Stomach (tissue), 19 donors: ENCODE measurements at places on chromosomes 5 and 9. TPM values are rescaled to one million over a fixed set of nuclear protein-coding genes. Genes with fewer than 3 reads are reported as not detected.
A peak's percentile ranks its signal among the peaks of the same experiment; 100 is the strongest.

- no peak for DNase-seq
- no peaks in the 10 kb centered on the region for H3K4me1 ChIP-seq
- no peaks in the 10 kb centered on the region for H3K36me3 ChIP-seq
Observed at GRCh38 chr5:167623354-167623753, 668.1 kb upstream of the WWC1 start.

GRCh38 chr5:124104821-124105220 is 592.8 kb downstream of the CSNK1G3 start:
- no peak overlapping the region for H3K27ac ChIP-seq
- H3K36me3 ChIP-seq, result no peaks in the 10 kb centered on the region
- no peak overlapping the region for H3K4me3 ChIP-seq
- H3K4me1 ChIP-seq, result no peaks in the 10 kb centered on the region
- no peaks in the 10 kb centered on the region for H3K27me3 ChIP-seq
- no peak for DNase-seq

The PRR16 gene
- 2.2 TPM for total RNA-seq

The IFNA13 gene
- not detected for total RNA-seq

GRCh38 chr5:9335754-9336495 is 209.9 kb downstream of the SEMA5A start:
- DNase-seq, result no peak
- H3K4me3 ChIP-seq, result no peak overlapping the region
- no peaks in the 10 kb centered on the region for H3K36me3 ChIP-seq
- H3K4me1 ChIP-seq, result no peaks in the 10 kb centered on the region
- H3K27me3 ChIP-seq, result no peaks in the 10 kb centered on the region

The BSPRY gene
- total RNA-seq, result 2.2 TPM

DNA sequence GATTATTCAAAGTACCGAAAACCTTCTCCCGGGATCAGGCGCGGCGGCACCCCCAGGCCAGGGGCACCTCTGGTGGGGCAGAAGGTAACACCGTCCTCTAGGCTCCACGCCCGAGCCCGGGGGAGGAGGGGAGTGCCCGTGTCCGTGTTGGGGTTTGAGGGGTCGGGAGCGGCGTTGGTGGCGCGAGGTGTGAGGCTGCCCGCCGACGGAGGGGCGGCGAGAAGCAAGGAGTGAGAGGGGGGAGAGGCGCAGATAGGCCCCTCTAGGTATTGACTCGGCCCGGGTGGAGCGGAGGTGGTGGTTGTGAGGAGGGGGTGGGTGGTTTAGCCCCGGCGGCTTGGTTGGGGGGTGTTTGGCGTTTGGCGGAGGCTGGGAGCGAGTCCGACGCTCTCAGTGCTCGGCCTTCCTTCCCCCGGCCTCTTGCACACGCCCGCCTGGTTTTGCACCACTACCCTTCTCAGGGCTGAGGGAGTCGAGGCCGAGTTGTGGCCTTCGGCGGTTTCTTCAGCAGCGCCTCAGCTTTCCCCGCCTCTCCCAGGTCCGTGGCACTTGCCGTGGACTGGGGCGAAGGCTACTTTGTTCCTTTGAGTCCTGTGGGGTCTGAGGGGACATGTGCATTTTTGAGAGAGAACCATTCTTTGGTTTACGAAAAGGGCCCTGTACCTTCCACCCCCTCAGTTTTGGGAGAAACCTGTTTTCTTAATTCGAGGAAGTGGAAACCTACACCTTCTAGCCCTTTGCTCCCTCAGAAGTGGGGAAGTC is 450 bp downstream of the GPBP1 start:
- H3K36me3 ChIP-seq, result no peaks in the 10 kb centered on the region
- peak overlapping the region; percentile 80 for H3K4me3 ChIP-seq
- DNase-seq, result peak; percentile 41
- no peaks in the 10 kb centered on the region for H3K27me3 ChIP-seq
- peak overlapping the region; percentile 97 for H3K27ac ChIP-seq

The NAIF1 gene
- 40.3 TPM for total RNA-seq

The CCNJL gene
- 1.4 TPM for total RNA-seq

The TMEM141 gene
- 152 TPM for total RNA-seq

The ACTBL2 gene
- total RNA-seq, result not detected

DNA sequence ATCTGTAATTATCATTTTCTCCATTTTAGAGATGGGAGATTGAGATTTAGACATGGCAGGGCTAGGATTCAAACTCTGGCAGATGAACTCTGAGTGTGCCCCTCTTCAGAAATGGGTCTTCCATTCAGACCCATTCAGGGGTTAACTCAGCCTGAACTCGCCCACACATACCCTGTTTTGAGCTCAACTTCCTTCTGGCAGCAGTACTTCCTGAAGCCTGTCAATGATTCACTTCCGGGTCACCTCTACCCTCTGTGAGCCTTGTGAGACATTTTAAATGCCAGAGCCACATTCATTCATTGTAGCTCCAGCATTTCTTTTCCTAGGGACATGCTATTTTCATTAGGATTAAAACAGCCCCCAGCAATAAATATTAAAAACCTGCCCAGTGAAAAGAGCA is 209.3 kb upstream of the SLC24A2 start:
- no peak overlapping the region for H3K4me3 ChIP-seq
- no peaks in the 10 kb centered on the region for H3K36me3 ChIP-seq
- H3K27ac ChIP-seq, result no peak overlapping the region
- DNase-seq, result no peak
- H3K27me3 ChIP-seq, result no peaks in the 10 kb centered on the region

GRCh38 chr5:113632996-113633395 is 119.5 kb downstream of the YTHDC2 start:
- no peaks in the 10 kb centered on the region for H3K4me1 ChIP-seq
- H3K4me3 ChIP-seq, result no peak overlapping the region
- H3K27me3 ChIP-seq, result no peaks in the 10 kb centered on the region
- DNase-seq, result no peak
- no peaks in the 10 kb centered on the region for H3K36me3 ChIP-seq
- no peak overlapping the region for H3K27ac ChIP-seq

GRCh38 chr5:88833371-88834130 is 49.4 kb downstream of the MEF2C start:
- H3K4me1 ChIP-seq, result no peaks in the 10 kb centered on the region
- peak overlapping the region; percentile 75 for H3K27ac ChIP-seq
- H3K36me3 ChIP-seq, result no peaks in the 10 kb centered on the region
- no peak overlapping the region for H3K4me3 ChIP-seq
- peak; percentile 84 for DNase-seq
- H3K27me3 ChIP-seq, result no peaks in the 10 kb centered on the region

- no peaks in the 10 kb centered on the region for H3K36me3 ChIP-seq
- no peak overlapping the region for H3K27ac ChIP-seq
- H3K4me1 ChIP-seq, result no peaks in the 10 kb centered on the region
Observed at GRCh38 chr5:6827526-6828219, 114.4 kb downstream of the TENT4A start.

DNA sequence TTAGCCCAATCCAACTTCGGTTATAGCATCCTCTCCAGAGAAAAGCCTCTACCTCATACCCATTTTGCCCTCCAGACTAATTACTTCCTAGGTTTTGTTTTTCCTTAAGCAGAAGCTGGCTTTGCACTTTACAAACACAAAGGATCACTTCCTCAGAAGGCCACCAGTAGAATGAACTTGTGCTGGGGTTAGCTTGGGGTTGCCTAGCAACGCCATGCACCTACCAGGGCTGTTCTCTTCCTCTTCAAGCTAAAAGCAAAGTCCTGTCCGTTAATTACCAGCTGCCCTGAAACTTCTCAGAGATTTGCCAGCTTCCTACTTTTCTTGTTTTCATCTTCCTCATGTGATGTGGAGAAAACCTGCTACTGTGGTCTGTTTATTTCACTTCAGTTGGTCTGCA is 132.0 kb upstream of the WWC1 start:
- no peak overlapping the region for H3K27ac ChIP-seq
- H3K36me3 ChIP-seq, result no peaks in the 10 kb centered on the region

- no peak overlapping the region for H3K27ac ChIP-seq
- H3K4me1 ChIP-seq, result peaks cover 6% of the 10 kb centered on the region
- no peaks in the 10 kb centered on the region for H3K36me3 ChIP-seq
- DNase-seq, result no peak
Observed at GRCh38 chr5:76207120-76207519, 123.9 kb downstream of the SV2C start.

DNA sequence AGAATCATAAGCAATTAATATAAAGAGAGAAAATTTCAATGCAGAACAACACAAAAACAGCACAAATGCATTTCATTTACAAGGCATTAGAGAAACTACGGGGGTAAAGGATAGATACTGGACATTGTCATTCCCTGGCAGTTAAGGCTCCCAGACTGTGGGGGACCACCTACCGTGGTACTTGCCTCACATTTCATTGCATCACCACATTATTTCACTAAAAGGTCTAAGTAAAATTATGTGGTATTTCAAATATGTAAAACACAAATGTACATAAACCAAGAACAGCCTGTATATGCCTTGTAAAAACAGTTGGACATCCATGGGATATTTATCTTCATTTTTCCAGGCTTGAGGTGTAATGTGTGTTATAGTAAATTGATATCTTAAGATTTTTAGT is 571.2 kb upstream of the ZNF462 start:
- DNase-seq, result no peak
- no peaks in the 10 kb centered on the region for H3K36me3 ChIP-seq
- no peak overlapping the region for H3K4me3 ChIP-seq
- no peaks in the 10 kb centered on the region for H3K4me1 ChIP-seq

DNA sequence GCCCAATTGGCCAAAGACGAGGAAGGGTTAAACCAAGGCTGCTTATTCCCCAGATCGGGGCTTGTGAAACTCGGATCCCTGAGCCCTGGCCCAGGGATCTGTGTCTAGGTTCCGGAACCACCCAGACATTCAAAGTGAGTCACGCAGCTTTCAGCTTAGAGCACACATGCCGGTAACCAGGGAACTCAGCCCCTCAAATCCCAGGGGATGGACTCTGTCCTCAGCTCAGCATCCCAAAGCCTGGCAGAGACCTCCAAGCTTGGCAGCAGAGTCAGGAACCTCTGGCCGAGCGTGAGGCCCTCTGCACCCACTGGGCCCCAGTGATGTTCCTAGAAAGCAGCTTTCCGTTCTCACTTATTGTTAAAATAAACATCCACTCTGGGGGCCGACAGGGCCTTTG is 5.1 kb downstream of the PNPLA7 start:
- no peak for DNase-seq
- no peak overlapping the region for H3K4me3 ChIP-seq

The ZFP37 gene
- total RNA-seq, result 3.5 TPM

The SPARC gene
- 1,348 TPM for total RNA-seq

- H3K27ac ChIP-seq, result no peak overlapping the region
- no peak for DNase-seq
- no peaks in the 10 kb centered on the region for H3K36me3 ChIP-seq
- H3K4me3 ChIP-seq, result no peak overlapping the region
- H3K27me3 ChIP-seq, result no peaks in the 10 kb centered on the region
- H3K4me1 ChIP-seq, result no peaks in the 10 kb centered on the region
Observed at GRCh38 chr9:83384214-83384613, 154.0 kb downstream of the FRMD3 start.

The TRAF1 gene
- 2.8 TPM for total RNA-seq

The RANBP17 gene
- total RNA-seq, result 17.0 TPM

The MYMK gene
- total RNA-seq, result not detected

- H3K36me3 ChIP-seq, result no peaks in the 10 kb centered on the region
- no peak overlapping the region for H3K4me3 ChIP-seq
- H3K27me3 ChIP-seq, result no peaks in the 10 kb centered on the region
- no peak overlapping the region for H3K27ac ChIP-seq
Observed at GRCh38 chr5:1031306-1031959, 22.8 kb downstream of the NKD2 start.

The SEMA5A gene
- total RNA-seq, result 5.2 TPM

DNA sequence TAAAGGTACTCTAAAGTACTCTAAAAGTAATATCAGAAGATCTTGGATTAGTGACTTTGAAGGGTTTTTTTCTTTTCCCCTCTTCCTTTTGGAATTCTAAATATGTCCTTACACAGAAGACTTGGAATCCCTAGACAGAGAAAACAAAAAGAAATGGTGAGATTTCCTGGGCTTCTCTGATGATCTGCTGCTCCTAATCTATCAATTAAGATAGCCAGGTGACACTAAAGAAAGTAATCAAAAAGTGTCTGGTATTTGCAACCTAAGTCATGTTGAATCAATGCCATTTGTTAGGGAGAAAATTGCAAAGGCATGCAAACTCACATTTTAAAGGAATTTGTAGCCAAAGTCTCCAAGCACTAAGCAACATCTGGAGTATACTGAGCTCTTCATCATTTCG is 29.5 kb upstream of the MYO10 start:
- H3K4me1 ChIP-seq, result no peaks in the 10 kb centered on the region
- H3K4me3 ChIP-seq, result no peak overlapping the region
- no peak overlapping the region for H3K27ac ChIP-seq
- DNase-seq, result no peak
- no peaks in the 10 kb centered on the region for H3K27me3 ChIP-seq

DNA sequence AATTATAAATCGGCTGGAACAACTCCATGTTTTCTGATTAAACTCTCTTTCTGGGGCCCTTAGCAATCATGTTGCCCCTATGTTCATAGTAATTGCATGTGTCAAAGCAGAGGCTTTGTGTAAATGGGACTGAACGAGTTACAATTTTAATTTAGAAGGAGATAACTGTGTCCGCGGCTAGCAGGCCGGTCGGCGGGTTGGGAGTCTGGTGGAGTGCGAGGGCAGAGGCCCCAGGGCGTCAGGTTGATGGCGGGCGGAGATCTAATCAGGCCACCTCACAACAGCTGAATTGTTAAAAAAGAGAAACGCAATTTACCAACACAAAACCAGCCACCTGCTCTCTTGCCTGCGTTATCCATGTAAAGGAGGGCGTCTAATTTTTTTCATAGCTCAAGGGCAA is 134.9 kb upstream of the LPCAT1 start:
- no peak for DNase-seq
- H3K27ac ChIP-seq, result no peak overlapping the region
- peaks cover 56% of the 10 kb centered on the region for H3K27me3 ChIP-seq

DNA sequence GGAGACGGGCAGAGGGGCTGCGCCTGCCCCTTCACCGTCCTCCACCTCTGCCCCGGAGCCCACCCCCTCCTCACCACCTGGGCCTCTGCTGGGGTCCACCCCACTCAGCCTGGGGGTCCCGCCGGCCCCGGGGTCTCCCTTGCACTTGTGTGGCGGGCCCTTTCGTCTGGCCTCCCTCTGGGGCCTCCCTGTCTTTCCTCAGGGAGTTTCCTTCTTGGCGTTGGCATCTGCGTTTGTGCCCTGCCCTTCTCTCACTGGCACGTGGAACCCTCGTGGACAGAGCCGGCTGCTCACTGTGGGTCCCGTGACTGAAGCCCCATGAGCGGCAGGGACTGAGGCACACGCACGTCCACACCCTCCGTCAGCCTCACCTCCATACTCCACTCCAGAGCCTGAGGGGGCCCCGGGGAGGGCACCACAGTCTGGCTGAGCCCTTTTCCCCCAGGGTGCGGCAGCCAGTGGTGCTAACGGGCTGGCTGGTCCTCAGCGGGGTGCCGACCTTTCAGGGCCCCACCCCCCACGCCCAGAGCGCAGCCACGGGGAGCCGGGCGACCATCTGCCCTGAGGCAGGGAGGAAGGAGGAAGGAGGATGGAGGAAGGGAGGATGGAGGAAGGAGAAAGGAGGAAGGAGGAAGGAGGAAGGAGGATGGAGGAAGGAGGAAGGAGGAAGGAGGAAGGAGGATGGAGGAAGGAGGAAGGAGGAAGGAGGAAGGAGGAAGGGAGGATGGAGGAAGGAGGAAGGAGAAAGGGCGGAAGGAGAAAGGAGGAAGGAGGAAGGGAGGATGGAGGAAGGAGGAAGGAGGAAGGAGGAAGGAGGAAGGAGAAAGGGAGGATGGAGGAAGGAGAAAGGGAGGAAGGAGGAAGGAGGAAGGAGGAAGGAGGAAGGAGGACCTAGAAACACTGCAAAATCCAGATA is 53.0 kb upstream of the NRARP start:
- no peaks in the 10 kb centered on the region for H3K4me1 ChIP-seq
- no peaks in the 10 kb centered on the region for H3K27me3 ChIP-seq
- H3K36me3 ChIP-seq, result no peaks in the 10 kb centered on the region
- no peak overlapping the region for H3K27ac ChIP-seq

GRCh38 chr9:93080406-93080805 is 15.6 kb upstream of the CARD19 start:
- no peaks in the 10 kb centered on the region for H3K36me3 ChIP-seq
- peaks cover 9% of the 10 kb centered on the region for H3K4me1 ChIP-seq
- H3K27me3 ChIP-seq, result no peaks in the 10 kb centered on the region
- H3K27ac ChIP-seq, result no peak overlapping the region
- DNase-seq, result no peak

The CD74 gene
- total RNA-seq, result 324 TPM
